ENCODE measurements at places on chromosomes 4 and X.

GRCh38 chr4:7462509-7462971 is 27.8 kb upstream of the PSAPL1 start:
- DNase-seq: no peak

GRCh38 chrX:22800806-22801205 is 199.0 kb upstream of the DDX53 start:
- no peak for DNase-seq

DNA sequence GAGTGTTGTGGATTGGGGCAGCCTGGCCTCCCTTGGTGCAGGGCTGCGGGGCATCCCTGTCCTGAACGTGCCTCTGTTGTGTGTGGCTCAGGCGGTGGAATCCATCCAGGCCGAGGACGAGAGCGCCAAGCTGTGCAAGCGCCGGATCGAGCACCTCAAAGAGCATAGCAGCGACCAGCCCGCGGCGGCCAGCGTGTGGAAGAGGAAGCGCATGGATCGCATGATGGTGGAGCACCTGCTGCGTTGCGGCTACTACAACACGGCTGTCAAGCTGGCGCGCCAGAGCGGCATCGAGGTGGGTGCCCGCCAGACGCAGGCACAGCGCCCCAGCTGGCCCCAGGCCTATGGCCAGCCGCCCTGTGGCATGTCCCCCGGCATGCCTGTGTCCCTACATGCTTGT is 25.6 kb downstream of the MAEA start:
- DNase-seq: no peak

DNA sequence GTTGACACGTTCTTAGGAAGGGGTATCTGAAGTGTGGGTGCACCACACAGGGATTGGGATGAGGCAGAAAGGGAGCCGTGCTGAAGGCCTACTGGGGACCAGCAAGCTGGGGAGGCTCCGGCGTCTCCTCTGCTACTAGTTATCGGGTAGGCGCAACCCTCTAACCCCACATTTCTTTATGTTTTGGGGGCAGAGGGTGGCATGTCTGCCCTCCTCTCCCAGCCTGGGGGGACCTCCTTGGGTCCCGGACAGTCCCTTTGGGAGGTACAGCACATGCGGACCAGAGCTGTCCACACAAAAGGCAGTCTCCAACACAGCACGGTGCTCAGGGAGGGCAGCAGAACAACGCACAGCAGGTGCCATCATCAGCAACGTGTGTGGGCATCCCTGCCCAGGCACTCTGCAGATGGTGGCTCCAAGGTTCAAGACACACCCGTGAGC is 33.2 kb downstream of the WDR1 start:
- DNase-seq: peak; percentile 13

GRCh38 chrX:805103-805670 is 174.6 kb downstream of the SHOX start:
- no peak for DNase-seq

GRCh38 chr4:170682558-170683294 is 593.0 kb upstream of the AADAT start:
- DNase-seq: no peak

DNA sequence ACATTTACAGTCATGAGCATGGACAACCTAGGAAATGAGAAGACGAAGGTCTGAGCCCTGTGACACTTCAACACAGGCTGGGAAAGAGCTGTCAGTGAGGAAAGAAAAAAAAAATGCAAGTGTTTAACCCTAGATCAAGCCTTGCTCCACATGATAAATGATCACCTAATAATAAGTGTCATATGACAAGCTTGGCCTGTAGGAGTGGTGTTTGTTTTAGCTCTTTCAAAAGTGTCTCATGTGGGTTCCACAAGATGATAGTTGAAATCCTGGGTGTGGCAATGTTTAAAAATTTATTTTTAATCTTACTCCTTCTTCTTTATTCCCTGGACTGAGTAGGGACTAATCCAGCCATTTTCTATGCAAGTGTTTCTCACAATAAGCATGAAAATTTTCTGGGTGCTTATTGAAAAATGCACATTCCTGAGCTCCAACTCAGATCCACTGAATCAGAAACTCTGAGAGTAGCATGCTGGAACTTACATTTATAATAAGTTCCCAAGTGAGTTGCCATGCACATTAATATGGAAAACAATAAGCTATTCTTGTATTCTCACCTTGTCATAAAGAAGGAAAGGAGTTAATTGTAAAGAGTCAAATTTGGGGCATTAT is 138.3 kb downstream of the AREG start:
- DNase-seq: no peak

- no peak for DNase-seq
These were observed 9.9 kb downstream of the INTS12 start for GRCh38 chr4:105698607-105699006.

GRCh38 chr4:188372058-188372457 is 232.8 kb downstream of the TRIML1 start:
- no peak for DNase-seq
